Stimulated activated CD4-positive, alpha-beta T cell treated with anti-CD3 and anti-CD28 coated beads, Interleukin-15, amount 100 ng/mL, for 1 hour (primary cell): ENCODE measurements at places on chromosomes 16 and 17.

DNA sequence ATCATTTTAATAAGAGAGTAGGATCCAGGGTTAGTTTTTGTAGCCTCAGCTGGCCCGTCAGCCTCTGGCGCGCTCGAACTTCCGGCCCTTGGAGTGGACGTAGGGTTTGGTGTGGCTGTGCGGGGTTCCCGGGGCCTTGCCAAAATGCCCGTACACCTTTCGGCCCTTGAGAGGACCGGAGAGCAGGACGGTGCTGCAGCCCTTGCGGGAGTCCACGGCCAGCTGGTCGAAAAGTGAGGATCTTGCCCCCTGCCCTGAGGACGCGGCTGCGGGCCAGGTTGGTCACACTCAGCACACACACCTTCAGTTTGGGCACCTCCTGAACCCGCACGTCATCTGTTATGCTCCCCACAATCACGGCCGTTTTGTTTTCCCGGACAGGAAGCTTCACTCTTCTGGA is 42.2 kb upstream of the CNTNAP4 start:
- DNase-seq, result no peak

GRCh38 chr16:49484936-49485335 is 111.3 kb downstream of the C16orf78 start:
- no peak for DNase-seq

GRCh38 chr16:25013751-25014499 is 1.2 kb downstream of the ARHGAP17 start:
- DNase-seq, result no peak

- DNase-seq, result no peak
Observed at GRCh38 chr17:15918261-15918660, 26.7 kb upstream of the ADORA2B start.

- no peak for DNase-seq
Observed at GRCh38 chr16:30603945-30604315, 6.3 kb downstream of the ZNF689 start.

DNA sequence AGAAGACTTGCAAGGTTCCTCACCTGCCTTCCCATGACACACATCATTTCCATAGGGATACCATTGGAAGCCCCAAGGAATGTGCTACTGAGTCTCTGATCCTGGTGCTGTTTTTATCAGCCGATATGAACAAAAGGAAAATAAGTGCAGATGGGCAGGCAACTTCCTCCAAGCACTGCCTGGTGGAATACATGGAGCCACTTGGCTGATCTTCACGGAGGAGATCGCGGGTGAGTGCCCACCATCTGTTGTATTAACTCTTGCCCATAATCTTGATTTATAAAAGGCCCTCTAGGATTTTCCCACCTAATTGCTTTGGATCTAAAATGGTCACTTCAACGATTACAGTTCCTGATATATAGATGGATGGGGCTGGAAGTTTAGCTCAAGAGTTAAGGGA is 24.7 kb upstream of the CDRT15 start:
- DNase-seq, result no peak

- no peak for DNase-seq
Observed at GRCh38 chr16:759110-759910, 1.2 kb upstream of the MSLN start.

DNA sequence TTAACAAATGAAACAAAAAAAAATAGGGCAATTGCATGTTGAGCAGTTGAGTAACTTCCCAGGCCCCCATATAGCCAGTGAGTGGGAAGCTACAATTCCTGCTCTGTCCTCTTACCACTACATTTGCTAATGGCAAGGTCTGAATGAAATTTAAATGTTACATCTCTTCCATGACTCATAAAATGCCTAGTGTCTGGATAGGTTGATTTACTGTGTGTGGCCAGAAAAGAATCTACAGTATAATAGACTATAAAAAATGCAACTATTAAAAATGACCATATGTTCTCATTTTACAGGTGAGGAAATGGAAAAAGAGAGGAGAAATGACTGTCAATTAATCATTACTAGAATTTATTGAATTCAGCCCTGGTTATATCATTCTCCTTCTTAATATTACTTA is 1199.3 kb downstream of the CDH11 start:
- no peak for DNase-seq

GRCh38 chr16:48029768-48030167 is 126.0 kb downstream of the ABCC12 start:
- no peak for DNase-seq

GRCh38 chr17:64750891-64751677 is 89.0 kb upstream of the SMURF2 start:
- no peak for DNase-seq

GRCh38 chr17:63960430-63960829 is 12.3 kb downstream of the SCN4A start:
- no peak for DNase-seq

DNA sequence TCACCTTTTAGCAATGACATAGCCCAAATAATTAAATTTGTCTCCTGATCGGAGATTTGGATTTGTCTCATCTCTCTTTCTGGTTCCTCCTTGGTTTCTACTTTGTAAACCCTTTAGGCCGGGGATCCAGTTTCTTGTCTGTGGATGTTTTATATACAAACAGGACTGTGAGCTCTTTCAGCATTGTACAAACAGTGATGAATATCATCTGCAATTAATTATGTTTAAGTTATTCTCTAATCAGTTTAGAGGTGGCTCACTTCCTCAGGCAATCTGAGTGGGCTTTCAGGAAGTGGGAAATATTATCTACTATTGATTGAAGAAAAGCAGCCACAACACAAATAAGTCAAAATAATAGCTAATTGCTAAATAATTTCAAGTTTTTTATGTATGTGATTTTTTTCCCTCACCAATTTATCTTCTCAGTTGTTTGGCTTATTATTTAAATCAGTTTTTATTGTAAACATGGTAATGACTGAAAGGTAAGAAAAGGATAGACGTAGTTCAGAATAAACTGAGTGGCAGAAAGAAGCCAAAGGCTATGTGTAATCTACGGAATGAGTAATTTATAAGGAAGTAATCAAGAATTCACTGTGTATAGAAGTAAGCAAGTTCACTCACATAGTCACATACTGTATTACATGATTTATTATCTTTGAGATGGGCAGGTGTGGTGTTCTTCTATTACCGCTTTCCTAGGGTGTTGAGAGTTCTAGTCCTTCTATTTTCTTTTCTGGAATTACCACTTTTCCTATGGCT is 3.4 kb upstream of the ABCC11 start:
- DNase-seq, result no peak

- DNase-seq, result no peak
Observed at GRCh38 chr16:12546918-12547607, 256.6 kb downstream of the CPPED1 start.

GRCh38 chr17:41638194-41638593 is 13.8 kb upstream of the KRT17 start:
- DNase-seq, result no peak

DNA sequence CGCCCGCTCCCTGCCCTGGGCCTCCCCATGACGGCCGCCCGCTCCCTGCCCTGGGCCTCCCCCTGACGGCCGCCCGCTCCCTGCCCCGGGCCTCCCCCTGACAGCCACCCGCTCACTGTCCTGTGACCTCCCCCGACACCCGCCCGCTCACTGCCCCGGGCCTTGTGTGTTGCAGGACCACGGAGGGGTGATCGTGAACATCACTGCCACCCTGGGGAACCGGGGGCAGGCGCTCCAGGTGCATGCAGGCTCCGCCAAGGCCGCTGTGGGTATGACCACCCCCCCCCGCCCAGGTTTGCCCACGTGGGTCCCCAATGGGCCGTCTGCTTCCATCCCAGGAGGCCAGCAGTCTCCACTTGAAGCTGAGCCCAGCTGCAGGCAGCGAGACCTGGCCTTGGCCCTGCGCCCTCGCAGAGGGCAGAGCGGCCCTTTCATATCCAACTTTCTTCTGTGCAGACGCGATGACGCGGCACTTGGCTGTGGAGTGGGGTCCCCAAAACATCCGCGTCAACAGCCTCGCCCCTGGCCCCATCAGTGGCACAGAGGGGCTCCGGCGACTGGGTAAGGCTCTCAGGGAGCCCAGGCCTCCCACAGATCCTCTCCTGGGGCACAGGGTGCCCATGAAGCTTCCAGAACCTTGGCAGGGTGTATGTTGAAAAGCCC is 9.0 kb downstream of the DECR2 start:
- DNase-seq, result no peak

DNA sequence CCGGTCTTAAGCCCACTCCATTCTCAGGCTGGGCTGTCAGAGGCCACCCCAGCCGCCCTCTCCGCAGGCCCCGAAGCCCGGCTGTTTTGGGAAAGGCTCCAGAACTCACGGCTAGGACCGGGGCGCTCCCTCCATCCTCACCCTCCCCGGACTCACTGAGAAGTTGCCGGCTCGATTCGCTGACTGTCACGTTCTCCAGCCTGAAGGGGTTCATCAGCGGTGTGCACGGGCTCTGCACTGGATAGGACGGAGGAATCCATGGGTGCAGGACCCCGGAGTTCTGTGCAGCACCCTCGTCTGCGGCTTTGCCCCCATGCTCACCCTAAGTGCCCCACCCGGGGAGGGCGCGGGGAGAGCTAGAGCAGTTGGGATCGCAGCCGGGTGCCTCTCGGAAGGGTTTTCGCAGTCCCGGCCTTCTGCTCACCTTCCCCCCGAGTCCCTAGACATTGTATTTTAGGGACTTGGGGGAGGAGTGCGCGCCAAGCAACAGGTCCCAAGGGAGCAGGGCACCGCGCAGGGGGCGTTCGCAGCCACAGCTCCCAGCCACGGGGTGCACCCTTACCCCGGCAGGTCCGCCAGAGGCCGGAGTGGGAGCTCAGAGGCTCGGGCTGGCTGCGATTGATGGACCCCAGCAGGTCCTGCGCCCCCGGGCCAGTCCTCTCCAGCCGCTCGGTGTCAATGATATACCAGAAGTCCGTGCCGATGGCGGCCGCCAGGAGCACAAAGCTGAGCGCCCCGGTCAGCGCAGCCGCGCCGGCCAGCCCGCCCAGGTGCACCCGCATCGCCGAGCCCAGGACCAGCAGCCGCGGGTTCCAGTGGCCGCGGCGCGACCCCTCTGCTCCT is 1.0 kb downstream of the TMEM114 start:
- no peak for DNase-seq

GRCh38 chr16:74842413-74842812 is 67.8 kb upstream of the FA2H start:
- DNase-seq, result no peak

DNA sequence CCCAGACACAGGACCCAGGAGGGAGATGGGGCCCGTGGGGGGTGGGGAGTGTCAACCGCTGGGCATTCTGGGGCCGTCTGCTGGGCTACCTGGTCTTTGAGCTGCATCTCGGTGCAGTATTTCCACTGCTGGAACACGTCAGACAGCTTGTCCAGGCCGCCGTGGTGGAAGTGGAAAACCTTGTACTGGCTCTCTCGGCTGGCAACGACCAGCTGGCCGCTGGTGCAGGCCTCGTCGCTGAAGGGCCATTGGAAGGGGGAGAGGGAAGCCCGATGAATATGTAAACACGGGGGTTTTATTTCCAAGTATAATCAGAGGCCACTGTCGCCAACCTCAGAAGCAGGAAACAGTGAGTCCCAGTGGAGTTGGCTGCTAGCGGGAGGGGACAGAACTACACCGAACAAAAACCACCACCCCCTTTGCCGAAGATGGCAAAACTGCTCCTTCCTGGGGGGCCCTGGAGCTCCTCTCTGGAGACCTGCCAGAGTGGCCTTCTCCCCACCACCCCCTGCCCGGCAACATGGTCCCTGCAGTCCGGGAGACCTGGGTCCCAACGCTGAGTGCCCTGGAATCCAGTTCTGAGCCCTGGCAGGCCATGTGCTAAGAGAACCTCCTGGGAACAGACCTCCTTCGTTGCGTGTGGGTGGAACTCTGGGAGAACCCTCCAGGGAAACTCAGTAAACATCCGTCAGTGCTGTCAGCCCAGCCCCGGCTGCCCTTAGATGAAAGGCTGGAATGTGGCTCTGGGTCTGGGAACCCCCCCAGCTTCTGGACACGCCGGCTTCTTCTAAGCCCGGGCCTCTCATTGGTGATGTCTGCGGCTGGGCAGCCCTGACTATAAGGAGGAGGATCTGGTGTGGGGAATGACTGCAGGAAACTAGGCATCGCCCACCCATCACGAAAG is 84.1 kb downstream of the TBC1D16 start:
- DNase-seq, result no peak

GRCh38 chr16:88966986-88967829 is 9.8 kb downstream of the CBFA2T3 start:
- DNase-seq, result no peak

GRCh38 chr16:4550591-4550990 is 5.5 kb upstream of the C16orf96 start:
- DNase-seq, result no peak

GRCh38 chr17:59423903-59424302 is 92.4 kb downstream of the YPEL2 start:
- no peak for DNase-seq

DNA sequence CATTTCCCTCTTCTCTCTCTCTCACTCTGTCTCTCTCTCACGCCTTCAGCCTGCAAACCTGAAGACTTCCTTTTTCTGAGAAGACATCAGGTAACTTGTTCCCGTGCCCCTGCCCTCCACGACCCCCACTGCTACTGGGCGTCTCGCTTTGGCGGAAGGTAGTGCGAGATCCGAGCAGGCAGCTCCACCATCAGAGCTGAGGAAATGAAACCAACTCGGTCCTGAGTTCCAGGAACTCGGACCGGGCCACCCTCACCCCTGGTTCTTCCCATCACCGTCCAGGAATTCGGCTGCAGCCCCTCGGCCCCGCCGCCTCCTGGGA is 585 bp downstream of the MLKL start:
- DNase-seq, result no peak

DNA sequence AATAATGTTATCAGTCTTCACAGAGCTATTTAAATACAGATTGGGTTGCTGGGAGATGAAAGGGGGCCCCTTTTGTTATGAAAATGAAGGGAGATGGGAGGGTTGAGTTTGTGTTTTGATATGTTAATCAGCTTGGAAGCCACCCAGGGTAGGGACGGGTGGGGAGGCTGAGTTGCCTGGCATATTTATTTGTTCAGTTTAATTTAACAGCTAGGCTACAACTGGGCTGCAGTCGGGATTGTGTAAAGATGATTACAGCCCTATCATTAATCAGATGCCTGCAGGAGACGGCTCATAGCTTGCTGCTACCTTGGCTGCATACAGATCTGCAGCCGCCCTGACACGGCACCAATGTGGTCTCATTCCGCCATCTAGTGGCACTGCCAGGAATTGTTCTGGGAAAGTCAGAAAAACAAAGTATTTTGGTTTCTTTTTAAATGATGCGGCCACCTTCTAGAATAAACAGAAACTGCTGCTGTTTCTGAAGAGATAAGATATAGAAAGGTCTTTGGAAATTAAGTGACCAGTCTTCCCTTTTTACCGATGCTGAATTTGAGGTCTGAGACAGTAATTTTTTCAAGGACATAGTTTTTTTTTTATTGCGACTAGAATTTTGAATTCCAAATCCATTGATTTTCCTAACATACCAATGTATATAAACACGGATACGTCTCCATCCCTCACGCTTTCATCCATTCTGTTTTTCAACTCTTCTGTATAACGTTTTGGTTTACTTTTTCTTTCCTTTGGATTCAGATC is 458.0 kb upstream of the ASIC2 start:
- peak; percentile 30 for DNase-seq

DNA sequence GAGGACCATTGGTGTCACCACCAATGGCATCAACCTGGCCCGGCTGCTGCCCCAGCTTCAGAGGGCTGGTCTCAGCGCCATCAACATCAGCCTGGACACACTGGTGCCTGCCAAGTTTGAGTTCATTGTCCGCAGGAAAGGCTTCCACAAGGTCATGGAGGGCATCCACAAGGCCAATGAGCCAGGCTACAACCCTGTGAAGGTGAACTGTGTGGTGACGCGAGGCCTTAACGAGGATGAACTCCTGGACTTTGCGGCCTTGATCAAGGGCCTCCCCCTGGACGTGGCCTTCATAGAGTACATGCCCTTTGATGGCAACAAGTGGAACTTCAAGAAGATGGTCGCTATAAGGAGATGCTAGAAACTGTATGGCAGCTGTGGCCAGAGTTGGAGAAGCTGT is 111.9 kb upstream of the SIAH1 start:
- no peak for DNase-seq
